ENCODE measurements at places on chromosomes 5 and 9.
A peak's percentile ranks its signal among the peaks of the same experiment; 100 is the strongest.

- peak; percentile 41 for DNase-seq
These were observed 209.4 kb downstream of the PIK3R1 start for GRCh38 chr5:68424799-68425537.

GRCh38 chr5:90802474-90803317, 244.1 kb downstream of the ADGRV1 start:
- DNase-seq, result peak; percentile 30

DNA sequence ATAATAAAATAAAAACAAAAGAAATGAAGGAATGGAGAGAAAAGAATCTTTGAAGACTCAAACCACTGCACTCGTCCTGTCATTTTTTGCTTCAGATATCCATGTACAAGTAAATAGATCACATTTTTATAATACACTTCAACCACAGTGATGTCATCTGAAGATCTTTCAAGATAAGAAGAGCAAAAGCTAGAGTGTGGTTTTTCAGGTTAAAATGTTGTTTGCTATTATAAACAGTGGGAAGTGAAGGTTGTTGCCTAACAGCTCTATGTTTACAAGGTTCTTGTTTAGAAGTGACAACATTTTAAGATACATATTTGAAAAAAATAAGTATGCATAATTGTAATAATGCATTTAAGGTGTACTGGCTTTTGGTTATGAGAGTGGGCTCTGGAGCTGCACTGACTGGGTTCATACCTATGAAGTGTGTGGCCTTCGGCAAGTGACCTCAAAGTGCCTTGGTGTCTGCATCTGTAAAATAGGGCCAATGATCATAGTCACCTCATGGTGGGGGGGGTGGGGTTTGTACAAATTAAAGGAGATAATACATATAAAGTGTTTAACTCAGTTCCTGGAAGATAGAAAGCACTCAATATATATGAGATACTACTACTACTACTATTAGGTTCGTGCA, 45.5 kb upstream of the IL7R start:
- DNase-seq, result no peak

GRCh38 chr5:137888466-137888862, 793 bp upstream of the PKD2L2 start:
- DNase-seq, result no peak

GRCh38 chr5:139061856-139062255, 136.3 kb downstream of the SIL1 start:
- DNase-seq, result peak; percentile 24

- no peak for DNase-seq
These were observed 14.3 kb downstream of the OTULIN start for GRCh38 chr5:14678773-14679334.

- DNase-seq, result no peak
These were observed 35.9 kb upstream of the TAF1L start for GRCh38 chr9:32671333-32671732.

Measured in fibroblast of skin of back (primary cell).